Fibroblast of skin of right quadriceps (primary cell): ENCODE measurements at places on chromosomes 1 and 21.

DNA sequence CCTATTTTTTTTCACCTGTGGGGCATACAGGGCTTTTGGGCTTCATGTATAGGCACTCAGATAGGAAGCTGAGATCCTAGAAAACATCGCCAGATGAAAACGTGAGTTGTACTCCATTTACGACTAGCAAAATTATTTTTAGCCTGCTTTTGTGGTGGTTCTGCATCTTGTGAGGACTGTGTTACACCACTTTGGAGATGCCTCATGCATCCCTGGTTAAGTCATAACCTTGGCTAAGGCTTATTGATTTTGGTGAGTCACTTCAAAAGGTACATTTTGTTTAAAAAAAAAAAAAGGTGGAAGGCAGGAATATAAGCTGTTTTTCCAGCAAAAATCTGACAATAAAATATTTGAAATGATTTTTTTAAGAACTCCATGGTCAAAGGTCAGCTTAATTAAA, 101.8 kb upstream of the OLFM3 start:
- no peak for DNase-seq

GRCh38 chr1:91160363-91161075, 138.7 kb upstream of the ZNF644 start:
- DNase-seq = no peak

- no peak for DNase-seq
Observed at GRCh38 chr1:96660051-96660450, 61.5 kb upstream of the PTBP2 start.

- DNase-seq = peak; percentile 45
Observed at GRCh38 chr1:91757763-91758460, 128.0 kb downstream of the TGFBR3 start.

DNA sequence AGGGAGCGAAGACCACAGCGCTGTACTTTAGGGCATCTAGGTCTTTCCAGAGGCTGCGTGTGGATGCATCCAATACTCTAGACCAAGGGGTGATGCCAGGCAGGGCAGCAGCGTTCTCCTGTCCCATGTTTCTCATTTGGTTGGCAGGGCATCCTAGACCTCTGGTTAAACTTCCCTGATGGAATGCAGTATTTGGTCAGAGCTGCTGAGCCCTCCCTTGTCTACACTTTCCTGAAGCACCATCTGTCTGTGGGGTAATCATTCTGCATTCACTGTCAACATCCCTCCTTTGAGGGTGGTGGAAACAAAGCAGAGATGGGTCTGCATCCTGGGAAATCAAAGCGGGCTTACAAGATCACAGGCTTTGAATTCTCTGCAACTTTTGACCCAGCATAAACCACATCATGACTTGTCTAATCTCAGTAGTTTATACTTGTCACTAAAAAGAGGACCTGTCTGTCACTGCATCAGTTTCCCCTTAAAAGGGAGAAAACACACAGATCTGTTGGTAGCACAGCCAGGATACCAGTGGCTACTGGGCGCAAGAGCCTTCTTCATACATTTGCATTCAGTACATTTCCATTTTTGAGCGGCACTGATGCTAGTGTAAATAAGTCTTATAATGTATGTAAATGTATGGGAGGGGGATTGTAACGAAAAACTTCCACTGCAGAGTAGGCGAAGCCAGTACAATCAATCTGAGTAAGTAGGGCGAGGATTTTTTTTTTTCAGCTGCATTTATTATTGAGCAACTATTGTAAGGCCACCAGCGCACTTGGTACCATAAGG, 106.3 kb downstream of the GALNT2 start:
- DNase-seq = no peak

- DNase-seq = no peak
Observed at GRCh38 chr1:114723915-114724314, 7.3 kb upstream of the NRAS start.

DNA sequence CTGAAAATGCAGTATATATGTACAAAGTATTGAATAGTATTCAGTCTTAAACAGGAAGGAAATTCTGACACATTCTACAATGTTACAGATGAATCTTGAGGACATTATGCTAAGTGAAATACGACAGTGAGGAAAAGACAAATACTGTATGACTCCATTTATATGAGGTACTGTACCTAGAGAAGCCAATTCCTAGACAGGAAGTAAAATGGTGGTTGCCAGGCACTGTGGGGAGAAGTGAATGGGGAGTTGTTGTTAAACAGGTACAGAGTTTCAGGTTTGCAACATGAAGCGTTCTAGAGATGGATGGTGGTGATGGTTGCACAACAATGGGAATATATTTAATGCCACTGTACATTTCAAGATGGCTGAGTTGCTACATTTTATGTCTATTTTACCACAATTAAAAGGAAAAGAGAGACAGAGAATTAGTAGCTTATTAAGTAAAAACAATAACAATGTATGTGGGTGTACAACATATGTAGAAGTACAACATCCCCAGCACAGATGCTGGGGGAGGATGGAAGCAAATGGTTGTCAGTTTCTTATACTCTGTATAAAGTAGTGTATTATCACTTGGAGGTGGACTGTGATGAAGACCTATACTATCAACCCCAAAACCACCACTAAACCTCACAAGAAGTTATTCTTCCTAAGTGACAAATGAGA, 3.9 kb upstream of the RAB4A start:
- DNase-seq = no peak

DNA sequence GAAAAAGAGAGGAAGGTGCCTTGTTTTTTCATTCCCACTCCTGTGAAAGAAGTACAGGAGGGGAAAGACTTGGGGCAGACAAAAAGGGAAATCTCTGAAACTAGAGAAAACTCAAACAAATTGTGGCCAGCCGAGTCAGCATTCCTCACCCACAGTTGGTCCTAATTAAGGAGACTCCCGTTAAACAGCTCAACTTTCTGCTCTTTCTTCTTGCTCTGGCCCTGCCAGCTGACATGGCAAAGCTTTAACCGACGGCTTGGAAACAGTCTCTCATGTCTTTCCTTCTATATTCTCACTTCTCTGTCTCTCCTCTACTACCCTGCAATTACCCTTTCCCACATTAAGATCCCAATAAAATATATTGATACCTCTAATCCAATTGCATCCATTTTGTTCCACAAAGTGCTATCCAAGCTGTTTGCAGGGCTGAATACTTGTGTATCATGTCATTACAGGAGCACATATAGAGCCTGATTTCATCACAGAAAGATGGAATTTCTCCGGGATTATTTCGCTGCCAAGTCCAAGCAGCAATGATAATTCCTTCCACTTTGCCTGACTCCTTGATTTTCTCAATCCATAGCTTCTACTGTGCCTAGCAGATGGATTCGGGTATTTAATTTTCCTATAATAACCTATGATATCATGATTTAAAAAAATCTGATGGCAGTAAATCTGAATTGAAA, 65.4 kb upstream of the IPO9 start:
- peak; percentile 81 for DNase-seq

DNA sequence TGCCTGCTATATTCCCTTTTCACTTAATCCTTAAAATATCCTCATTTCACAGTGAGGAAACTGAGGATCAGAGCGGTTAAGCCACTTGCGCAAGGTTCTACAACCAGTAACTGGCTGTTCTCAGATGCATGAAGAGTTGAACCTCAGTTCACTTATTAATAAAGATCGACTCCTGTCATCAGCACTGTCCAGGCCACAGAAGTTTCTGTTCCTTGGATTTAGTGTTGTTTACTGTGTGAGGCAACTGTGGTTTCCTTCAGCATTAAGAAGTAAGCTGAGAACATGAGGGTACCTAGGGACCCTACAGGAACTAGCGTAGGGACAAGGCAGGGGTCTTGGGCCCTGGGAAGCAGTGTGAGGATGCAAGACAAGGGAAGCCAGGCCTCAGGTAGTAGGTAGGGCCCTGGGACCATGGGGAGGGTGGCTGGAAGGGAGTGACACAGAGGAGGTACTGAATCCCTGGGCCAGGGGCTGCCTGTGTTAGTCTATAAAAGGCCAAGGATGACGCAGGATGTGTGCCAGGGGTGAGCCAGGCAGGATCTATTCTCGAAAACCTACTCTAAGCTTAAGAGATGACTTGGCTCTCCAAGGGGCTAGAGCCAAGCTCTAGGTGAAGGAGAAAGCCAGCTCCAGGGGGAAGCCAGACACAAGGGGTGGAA, 181.2 kb upstream of the CSF3R start:
- DNase-seq = no peak

- no peak for DNase-seq
Observed at GRCh38 chr1:168386949-168387586, 106.4 kb downstream of the TBX19 start.

- no peak for DNase-seq
Observed at GRCh38 chr1:17277511-17278159, 28.7 kb downstream of the PADI3 start.

DNA sequence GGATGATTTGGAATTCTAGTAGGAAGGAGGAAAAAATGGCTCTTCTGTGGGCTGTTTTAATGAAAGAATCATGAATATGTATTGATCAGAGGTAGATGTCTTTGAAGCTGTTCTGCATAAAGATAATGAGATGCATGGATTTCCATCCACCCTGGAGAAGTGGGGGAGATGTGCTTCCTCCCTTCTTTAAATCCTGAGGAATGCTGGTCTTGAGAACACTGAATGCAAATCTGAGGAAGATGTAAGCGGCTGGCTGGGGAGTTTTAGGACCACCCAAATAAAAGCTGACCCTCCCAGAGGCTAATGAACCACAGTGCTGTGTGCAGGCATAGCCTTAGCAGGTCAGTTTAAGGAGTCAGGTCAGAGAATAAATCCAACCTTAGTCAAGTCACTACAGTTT, 37.3 kb downstream of the ZMYND12 start:
- DNase-seq = no peak

- DNase-seq = no peak
Observed at GRCh38 chr1:170701962-170702361, 38.0 kb downstream of the PRRX1 start.

- DNase-seq = peak; percentile 65
Observed at GRCh38 chr1:209805875-209806760, at the start of gene IRF6. TSS of gene IRF6 (minus strand) at chr1:209806142. CDS start at chr1:209801413, 4,729 bp downstream.

DNA sequence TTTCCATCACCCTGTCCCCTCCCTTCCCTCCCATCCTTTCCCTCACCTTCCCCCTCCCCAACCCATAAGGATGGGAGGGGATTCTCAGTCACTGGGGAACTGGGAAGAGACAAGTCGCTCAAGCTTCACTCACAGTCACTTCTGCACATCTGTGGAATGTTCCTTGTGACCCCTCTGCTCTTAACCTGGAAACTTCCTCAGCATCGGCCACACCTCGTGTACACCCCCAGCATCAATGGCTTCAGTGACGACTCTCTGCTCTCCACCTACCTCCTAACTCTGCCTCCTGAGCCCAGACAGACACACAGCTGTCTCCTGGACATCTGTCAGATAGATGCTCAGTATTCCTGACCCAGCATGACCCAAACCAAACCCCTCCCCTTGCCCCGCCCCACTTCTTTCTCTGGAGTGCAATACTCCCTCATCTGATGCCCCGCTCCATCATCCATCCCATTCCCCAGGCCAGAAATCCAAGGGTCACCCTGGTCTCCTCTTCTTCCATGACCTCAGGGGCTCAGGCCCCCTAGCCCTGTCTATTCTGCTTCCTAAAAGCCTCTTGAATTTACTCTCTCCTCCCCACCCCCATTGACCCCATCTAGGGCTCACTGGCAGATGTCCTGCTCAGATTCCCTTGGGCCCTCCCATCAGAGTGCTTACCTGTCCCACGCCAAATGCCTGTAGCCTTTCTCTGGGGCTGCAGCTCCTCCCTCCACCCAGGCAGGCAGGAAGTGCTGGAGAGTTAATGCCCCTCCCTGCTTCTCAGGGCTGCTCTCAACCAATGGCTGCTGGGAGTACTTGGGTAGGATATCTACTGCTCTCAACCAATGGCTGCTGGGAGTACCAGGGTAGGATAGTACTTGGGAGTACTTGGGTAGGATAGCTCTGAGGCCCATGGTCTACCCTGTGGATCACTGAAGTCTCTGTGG, 83.1 kb upstream of the CSF3R start:
- no peak for DNase-seq

DNA sequence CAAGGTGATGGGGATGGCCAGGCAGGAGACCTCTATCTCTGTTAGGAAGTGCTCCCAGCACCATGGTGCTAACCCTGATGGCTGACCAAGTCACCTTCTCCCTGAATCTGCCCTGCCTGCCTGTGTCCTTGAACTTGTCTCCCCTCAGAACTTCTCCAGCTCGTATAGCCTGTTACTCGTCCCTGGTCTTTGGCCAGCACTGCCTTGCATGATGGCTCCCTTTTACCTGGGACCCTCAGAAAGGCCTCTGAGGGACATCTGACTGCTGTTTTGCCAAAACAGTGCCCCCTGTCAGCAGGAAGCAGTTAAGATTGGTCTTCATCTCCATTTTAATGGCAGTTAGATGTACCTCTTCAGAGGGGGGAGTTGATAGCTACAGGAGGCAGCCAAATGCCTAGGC, 148.3 kb downstream of the RHOU start:
- no peak for DNase-seq

- DNase-seq = peak; percentile 70
Observed at GRCh38 chr21:31866077-31866511, 6.7 kb upstream of the HUNK start.

DNA sequence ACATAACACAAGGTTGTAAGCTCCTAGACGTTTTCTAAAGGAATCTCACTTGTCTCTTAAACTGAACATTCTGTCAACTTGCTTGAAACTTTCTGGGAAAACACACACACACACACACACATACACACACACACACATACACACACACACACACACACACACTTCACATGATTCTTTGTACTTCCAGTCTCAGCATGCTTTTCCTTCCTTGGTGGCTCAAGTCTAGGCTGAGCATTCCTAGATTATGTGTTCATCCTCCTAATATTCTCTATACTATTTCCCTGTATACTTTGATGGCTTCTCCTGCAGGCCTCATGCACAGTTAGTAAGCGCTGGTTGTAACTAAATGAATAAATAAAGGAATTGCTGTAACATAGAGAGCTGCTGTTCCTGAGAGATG, 372.1 kb downstream of the PTPRC start:
- peak; percentile 53 for DNase-seq

GRCh38 chr1:57142169-57142568, 176.4 kb upstream of the C8B start:
- DNase-seq = no peak
